Putamen (tissue), 1 donor: ENCODE measurements at places on chromosomes 7 and 10.

DNA sequence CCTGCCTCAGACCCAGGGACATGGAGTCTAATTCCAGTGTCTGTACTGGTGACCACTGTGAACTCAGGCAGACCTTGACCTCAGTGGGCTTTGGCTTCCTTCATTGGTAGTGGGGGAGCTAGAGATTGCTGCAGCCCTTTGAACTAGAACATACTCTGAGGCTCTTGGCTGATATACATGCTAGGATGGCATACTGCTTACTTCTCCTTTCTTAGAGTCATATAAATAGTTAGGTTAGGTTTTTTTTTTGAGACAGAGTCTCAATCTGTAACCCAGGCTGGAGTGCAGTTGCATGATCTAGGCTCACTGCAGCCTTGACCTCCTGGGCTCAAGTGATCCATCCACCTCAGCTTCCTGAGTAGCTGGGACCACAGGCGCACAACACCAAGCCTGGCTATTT, 49.7 kb downstream of the TMEM178B start:
- no peak for DNase-seq

DNA sequence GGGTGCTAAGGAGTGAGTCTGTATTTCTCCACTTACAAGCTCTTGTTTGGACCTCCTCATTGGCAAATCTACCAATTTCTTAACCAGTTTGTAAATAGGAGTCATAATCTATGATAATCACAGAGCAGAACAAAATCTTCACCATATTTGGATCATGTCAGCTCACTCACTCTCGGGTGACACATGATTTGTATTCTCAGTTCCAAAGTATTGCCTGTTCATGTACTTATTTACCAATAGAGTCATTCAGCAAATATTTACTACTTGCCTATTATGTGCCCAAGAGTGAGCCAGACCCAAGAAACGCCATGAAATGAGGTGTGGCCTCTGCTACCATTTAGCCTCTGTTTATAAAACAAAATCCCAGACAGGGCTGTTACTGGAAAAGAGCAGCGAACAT, 114.8 kb downstream of the TSPAN12 start:
- no peak for DNase-seq

DNA sequence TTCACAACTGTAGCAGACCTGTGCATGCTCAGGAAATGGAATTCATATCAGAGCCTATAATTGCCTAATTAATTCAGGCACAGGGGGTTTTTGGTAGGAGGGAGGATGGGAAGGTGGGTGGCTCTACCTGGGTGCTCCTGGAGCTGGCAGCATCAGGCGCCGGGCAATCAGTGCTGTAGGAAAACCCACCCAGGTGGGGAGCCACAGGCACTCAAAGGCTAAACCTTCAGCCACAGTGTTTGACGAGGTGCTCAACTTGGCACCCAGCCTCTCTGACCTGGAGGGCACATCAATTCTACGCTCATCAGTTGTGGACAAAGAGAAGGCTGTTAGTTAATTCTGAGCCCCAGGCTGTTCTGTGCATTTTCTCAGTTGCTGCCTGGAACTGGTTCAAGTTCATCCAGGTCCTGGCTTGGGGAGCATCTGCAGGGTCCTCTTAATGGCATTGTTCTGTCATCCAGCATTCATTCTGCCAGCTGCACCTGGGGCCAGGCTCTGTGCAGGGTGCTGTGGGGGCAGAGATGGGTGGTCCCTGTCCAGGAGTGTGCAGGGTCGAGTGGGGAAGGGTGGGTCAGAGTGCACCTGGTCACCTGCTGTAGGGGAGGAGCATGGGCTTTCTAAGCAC, 54.1 kb upstream of the NPTX2 start:
- DNase-seq: no peak

GRCh38 chr7:514651-515598, 4.7 kb downstream of the PDGFA start:
- peak; percentile 37 for DNase-seq

DNA sequence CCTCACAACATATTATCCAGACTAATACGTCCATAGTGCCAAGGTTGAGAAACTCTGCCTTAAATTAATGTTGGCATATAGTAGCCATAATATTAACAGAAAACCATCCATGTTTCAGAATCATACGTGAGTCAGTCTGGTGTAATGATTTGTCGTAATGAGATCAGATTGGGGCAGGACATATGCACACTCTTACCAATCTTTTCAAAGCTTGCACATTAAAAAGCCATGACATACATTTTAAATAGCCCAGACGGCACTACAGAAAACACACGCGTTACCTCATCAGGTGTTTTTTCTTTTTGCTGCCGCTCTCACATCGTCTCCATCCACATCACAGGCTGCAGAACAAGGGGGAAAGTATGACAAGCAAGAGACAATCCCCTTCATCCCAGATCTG, 211.6 kb downstream of the NEBL start:
- DNase-seq: no peak

DNA sequence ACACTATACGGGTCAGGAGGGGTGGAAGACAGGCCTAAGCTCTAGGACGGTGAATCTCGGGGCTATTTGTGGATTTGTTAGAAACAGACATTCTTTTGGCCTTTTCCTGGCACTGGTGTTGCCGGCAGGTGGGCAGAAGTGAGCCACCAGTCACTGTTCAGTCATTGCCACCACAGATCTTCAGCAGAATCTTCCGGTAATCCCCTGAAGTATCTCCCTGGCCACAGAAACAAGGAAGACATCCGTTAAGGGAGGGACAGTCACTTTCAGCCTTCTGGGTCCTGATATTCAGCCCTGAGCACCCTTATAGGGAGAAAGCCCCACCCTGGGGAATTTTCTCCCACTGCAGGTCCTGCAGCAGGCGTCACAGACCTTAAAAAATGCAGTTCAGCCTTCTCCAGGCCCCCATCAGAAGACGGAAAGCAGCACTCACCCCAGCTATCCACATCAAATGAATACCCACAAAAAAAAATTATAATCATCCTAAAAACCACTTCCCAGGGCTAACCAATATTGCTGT, 23.2 kb downstream of the PLAC9 start:
- DNase-seq: no peak

GRCh38 chr10:118401708-118402193, 59.6 kb upstream of the FAM204A start:
- no peak for DNase-seq
